ENCODE measurements at places on chromosomes 16 and 17. TPM values are rescaled to one million over a fixed set of nuclear protein-coding genes. Genes with fewer than 3 reads are reported as not detected.

PRAC2 gene
- not detected for total RNA-seq

ESRP2 gene
- total RNA-seq: 0.31 TPM

C1QTNF8 gene
- not detected for total RNA-seq

KDM6B gene
- total RNA-seq: 83.5 TPM

KRTAP3-2 gene
- not detected for total RNA-seq

UNC13D gene
- total RNA-seq: 89.0 TPM

Data from activated T-cell treated with anti-CD3 and anti-CD28 coated beads, Interleukin-2, amount 50 U/mL, for 72 hours (primary cell).